ENCODE measurements at places on chromosomes 2 and 18.

- DNase-seq, result no peak
Measured at GRCh38 chr2:23487735-23488492, 102.9 kb downstream of the KLHL29 start.

- no peak for DNase-seq
Measured at GRCh38 chr18:55083461-55083860, 124.2 kb upstream of the CCDC68 start.

DNA sequence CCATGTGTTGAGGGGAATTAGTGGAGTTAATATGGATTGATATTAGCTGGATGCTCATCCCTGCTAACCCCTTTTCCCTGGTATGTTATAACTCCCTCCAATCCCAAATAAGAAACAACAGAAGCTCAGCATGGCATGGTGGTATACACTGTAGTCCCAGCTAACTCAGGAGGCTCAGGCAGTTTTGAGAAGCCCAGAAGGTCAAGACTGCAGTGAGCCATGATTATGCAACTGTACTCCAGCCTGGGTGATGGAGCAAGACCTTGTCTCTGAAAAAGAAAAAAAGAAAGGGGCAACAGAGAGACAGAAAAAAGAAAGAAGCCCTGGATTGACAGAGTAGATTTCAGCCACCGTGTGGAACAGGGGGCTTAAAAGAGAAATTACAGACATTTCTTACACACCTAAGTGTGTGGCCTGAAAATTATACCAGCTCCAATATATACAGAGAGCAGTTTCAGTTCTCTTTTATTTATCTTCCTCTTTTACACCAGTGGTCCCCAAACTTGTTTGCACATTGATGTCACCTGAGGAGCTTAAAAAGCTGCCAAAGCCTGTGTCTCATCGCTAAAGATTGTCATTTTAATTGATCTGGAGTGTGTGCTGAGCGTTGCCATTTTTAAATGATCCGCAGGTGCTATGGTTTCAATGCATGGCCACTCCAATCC is 203.6 kb downstream of the UBE2E3 start:
- no peak for DNase-seq

DNA sequence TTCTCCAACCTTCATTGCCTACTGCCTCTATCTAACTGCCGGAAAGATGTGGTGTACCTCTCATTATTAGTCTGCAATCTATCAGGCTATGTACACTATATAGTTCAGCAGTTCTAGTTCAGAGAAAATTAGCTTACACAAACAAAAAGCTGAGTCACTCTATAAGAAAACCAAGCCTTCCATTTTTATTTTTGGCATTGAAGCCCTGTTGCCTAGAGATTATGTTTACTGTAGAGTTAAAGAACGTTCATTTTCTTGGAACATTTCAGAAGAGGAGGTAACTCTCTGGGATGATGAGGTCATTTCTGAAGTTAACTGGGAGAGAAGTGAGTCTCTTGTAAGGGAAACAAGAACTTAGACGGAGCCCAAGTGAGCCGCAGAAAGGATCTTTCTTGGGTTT is 133.5 kb downstream of the FAM124B start:
- peak; percentile 24 for DNase-seq

GRCh38 chr2:25373269-25373981 is 31.7 kb upstream of the DNMT3A start:
- DNase-seq, result no peak

- DNase-seq, result peak; percentile 94
Measured at GRCh38 chr2:241774419-241775222, 2.0 kb upstream of the GAL3ST2 start.

- DNase-seq, result no peak
Measured at GRCh38 chr2:151817929-151818328, 10.3 kb downstream of the ARL5A start.

GRCh38 chr2:9030190-9030589 is 26.7 kb upstream of the MBOAT2 start:
- no peak for DNase-seq

- no peak for DNase-seq
Measured at GRCh38 chr2:23540804-23541360, 155.9 kb downstream of the KLHL29 start.

DNA sequence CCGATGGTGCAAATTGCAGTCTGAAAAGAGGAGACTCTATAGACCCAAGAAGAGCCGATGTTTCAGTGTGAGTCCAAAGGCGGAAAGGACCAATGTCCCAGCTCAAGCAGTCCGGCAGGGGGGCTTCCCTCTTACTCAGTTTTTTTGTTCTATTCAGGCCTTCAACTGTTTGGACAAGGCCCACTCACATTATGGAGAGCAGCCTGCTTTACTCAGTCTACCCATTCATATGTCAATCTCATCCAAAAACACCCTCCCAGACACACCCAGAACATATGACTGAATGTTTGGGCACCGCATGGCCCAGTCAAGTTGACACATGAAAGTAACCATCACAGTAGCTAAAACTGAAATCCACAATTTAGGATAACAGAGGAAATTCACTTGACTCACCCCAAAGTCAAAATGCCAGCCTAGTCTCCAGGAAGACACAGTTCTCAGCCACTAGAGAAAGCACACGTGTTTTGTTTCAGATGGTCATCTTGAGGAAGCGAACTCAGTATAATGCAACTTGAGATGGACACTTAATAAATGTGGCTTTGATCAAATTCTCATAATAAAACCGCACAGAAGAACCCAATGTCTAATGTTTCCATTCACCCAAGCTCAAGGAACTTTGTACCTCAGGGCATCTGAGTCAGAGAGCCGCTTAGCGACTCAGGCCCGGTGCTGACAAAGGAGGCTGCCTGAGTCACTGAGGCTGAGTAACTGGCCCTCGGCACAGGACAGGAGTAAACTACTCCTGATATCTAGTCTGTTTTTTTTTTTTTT is 2.4 kb downstream of the FHL2 start:
- no peak for DNase-seq

GRCh38 chr2:126358122-126358521 is 297.8 kb upstream of the GYPC start:
- no peak for DNase-seq

GRCh38 chr18:46362533-46362932 is 258.3 kb downstream of the HAUS1 start:
- DNase-seq, result no peak

GRCh38 chr2:135948642-135949355 is 36.6 kb downstream of the DARS1 start:
- no peak for DNase-seq

DNA sequence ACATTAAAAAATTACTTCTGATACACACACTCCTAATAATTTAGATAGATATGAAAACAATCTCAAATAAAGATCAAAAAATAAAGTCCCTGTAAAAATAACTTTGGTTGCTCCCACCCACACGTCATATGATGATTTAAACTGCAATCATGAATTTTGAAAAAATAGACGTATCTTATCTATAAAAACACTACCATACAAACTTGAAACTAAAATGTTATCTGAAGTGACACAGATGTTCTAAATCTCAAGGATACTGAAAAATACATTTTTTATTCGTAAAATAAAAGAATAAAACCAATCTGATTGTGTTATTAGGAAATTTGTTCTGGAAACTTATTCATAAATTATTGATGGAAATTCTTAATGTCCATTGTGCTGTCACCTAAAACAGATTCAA is 8.1 kb upstream of the BOLA3 start:
- DNase-seq, result no peak

DNA sequence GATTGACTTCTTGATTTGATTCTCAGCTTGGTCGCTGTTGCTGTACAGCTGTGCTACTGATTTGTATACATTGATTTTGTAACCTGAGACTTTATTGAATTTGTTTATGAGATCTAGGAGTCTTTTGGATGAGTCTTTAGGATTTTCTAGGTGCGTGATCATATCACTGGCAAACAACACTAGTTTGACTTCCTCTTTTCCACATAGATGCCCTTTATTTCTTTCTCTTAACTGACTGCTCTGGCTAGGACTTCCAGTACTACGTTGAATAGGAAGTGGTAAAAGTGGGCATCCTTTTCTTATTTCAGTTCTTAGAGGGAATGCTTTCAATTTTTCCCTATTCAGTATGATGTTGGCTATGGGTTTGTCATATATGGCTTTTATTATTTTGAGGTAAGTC is 101.3 kb downstream of the OSBPL1A start:
- no peak for DNase-seq

DNA sequence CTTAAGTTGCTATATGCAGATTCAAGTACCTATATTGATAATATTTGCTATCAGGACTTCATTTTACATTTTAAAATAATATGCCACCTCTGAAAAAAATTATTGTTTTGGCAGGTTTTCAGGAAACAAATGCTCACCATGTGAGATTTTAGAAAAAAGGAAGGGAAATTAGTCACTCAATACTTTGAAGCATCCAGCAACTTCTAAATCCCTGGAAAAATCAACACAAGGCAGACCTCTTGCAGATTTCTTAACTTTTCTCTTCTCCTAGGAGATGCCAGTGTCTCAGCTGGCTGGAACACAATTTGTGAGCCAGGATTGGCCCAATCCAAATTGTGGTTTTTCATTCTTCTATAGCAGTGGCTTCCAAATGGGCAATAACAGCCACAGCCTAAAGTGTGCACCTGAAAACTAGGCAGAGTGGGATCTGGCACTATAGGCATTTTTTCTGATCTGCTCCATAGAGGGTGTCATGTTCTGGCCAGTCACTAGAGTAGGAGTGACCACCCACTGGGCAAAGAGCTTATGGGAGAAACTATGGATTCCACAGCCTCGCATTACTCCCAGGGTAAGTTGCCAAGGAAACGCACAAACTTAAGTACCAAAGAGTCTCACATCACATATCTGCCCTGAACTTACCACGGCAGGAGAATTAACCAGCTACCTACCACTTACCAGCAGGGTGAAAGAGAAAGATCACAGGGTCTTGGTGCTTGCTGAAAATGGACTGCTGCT is 28.1 kb upstream of the THOC1 start:
- no peak for DNase-seq

DNA sequence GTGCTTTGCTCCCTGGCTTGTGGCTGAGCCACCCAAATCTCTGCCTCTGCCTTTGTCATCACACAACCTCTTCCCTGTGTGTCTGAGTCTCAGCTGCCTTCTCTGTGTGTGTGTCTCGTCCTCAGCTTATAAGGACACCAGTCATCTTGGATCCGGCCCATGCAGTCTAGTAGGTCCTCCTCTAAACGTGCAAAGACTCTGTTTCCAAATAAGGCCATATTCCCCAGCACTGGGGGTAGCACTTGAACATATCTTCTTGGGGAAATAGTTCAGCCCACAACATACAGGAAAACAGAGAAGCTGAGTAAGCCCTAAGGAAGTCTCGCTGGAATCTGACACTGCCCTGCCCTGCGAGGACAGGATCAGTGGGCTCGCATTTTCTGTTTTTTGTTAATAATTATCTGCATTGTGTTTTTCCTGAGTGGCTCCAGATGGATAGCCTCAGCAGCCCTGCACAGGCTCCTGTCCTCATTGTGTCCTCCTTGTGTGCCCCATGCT is 42.1 kb downstream of the MTCL1 start:
- DNase-seq, result no peak

- DNase-seq, result peak; percentile 15
Measured at GRCh38 chr2:206915121-206915520, 24.2 kb upstream of the CPO start.

- peak; percentile 30 for DNase-seq
Measured at GRCh38 chr2:66604326-66604725, 169.4 kb downstream of the MEIS1 start.

GRCh38 chr18:63144748-63145147 is 174.8 kb downstream of the BCL2 start:
- DNase-seq, result no peak

GRCh38 chr2:209495855-209496585 is 72.2 kb downstream of the MAP2 start:
- peak; percentile 79 for DNase-seq

DNA sequence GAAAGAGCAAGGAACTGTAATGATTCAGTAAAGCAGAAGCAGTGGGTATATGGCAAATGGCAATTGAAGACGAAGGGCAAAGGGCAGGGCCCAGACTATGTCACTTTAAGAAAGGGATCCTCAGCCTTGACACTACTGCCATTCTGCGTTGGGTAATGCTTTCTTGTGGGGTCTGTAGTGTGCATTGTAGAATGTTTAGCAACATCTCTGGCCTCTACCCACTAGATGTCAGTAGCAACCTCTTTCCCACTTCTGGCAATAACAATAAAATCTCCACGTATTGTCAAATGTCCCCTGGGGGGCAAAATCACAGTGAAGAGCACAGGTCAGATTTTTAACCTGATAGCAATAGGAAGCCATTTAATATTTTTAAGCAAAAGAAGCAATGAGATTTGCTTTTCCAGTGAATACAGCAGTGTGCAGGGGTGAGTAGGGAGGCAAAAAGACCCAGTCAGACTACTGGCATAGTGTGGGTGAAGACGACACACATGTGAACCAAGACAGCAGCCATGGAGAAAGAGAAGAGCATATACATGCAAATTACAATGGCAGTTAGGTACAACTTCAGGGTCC is 209.5 kb downstream of the DYM start:
- peak; percentile 60 for DNase-seq

GRCh38 chr2:75251896-75252295 is 52.6 kb upstream of the TACR1 start:
- DNase-seq, result no peak

DNA sequence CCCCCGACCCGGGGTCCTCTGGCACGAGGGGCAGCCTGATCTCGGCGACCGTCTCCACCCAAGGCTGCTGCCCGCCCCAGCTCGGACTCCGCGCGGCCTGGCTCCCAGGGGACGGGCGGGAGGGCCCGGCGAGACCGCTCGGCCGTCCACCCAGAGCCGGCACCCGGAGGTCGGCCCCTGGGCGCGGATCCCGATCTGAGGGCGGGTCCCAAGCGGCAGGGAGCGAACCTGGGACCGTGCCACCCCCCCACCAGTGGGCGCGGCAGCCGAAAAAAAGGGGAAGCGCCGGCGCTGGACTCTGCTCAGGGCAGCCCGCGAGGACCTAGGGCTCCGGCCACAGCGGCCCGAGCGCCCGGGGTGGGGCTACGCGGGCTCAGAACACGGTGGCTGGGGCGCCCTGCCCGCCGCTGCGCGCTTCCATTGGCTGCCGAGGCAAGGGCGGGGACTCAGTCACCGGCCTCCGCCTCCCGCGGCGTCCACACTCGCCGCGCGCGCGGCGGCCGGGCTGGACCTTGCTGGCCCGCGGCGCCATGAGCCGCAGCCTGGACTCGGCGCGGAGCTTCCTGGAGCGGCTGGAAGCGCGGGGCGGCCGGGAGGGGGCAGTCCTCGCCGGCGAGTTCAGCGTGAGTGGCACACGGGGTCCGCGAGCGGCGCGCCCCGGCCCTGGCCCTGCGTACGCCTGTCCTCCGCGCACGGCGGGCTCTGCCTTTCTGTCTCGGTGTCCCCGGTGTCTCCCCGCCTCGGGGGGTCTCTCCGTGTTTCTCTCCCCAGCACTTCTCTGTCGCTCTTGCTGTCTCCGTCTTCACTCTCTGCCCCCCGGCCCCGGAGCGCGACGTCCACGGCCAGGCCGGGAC is at the start of gene PTPN18:
Gene PTPN18 (plus strand): TSS at position 479 of the 854 bp plus-strand sequence. CDS start 52 bp downstream, at position 531.
- peak; percentile 62 for DNase-seq

DNA sequence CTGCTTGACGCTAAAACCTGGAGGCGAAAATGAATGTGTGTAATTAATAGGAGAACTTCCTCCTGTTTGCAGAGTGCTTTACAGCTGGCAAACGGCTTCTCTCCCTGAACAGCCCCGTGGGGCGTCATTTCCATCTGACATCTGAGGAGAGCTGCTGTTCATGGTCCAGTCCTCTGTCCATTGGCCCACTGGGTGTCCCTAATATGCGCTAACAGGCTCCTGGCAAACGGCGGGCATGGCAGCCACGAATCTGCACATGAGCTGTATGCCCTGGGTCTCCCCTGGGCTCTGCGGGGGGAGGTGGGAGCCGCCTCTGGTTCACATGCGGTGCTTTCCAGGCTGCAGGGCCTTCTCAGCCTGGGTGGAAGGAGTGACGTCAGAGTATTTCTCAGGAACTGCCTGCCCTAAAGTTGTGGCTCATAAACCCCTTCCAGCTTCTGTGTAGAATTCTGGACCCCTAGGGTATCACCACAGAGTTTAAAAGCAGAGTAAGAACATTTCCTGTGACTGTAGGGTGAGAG is 73.2 kb downstream of the LRRFIP1 start:
- DNase-seq, result peak; percentile 96
